NCI-H146 (cell line): ENCODE measurements at places on chromosomes 11 and 22.

GRCh38 chr11:13224324-13224723 lies 53.3 kb upstream of the BMAL1 start:
- DNase-seq = no peak

GRCh38 chr11:43810929-43811596 lies 69.6 kb upstream of the ALKBH3 start:
- DNase-seq = no peak

- DNase-seq = no peak
Measured at GRCh38 chr22:24398409-24398808, 29.0 kb upstream of the ADORA2A start.

- DNase-seq = no peak
Measured at GRCh38 chr11:80031014-80031600, 590.3 kb upstream of the TENM4 start.

GRCh38 chr22:20232237-20232598 lies 35.9 kb downstream of the RTN4R start:
- DNase-seq = no peak

- DNase-seq = no peak
Measured at GRCh38 chr22:25374869-25375268, 155.4 kb downstream of the CRYBB2 start.

GRCh38 chr11:9015677-9016076 lies 11.9 kb upstream of the NRIP3 start:
- DNase-seq = peak; percentile 77

GRCh38 chr11:95697614-95698408 lies 91.8 kb downstream of the FAM76B start:
- DNase-seq = no peak

DNA sequence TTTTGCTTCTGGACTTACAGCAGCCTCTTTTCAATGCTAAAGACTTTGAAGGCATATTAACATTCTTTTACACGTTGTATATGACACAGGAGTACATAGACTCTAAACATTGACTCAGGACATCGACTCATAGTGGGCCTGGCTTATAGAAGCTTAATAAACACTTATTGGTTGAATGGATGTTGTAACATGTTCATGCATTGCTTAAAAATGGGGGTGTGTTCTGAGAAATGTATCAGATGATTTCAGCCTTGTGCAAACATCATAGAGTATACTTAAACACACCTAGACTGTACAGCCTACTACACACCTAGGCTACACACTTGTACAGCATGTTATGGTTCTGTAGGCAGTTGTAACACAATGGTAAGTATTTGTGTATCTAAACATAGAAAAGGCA lies 17.9 kb downstream of the TTC17 start:
- no peak for DNase-seq

GRCh38 chr22:28014211-28015045 lies 95.4 kb upstream of the PITPNB start:
- peak; percentile 79 for DNase-seq

- no peak for DNase-seq
Measured at GRCh38 chr11:112524798-112525197, 264.1 kb upstream of the PLET1 start.

DNA sequence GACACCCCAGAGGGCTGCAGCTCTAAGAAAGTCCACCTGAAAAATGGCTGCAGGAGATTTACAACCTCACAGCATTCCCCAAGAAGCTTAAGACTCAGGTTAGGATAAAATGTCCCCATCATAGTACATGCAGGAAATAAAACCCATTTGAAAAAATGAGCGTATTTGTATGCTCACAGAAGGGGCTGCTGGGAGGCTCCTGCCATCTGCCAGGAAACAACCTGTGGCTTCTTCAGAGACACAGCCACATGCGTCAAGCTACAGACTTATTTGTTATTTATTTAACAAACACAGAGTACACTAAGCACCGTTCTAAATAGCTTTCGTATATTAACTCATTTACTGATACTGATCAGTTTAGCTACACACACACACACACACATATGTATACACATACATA lies 73.4 kb downstream of the FEZ1 start:
- DNase-seq = no peak

GRCh38 chr11:11620921-11621572 lies 758 bp downstream of the GALNT18 start:
- peak; percentile 58 for DNase-seq

GRCh38 chr11:56045538-56045937 lies 18.1 kb downstream of the OR5AS1 start:
- DNase-seq = no peak

DNA sequence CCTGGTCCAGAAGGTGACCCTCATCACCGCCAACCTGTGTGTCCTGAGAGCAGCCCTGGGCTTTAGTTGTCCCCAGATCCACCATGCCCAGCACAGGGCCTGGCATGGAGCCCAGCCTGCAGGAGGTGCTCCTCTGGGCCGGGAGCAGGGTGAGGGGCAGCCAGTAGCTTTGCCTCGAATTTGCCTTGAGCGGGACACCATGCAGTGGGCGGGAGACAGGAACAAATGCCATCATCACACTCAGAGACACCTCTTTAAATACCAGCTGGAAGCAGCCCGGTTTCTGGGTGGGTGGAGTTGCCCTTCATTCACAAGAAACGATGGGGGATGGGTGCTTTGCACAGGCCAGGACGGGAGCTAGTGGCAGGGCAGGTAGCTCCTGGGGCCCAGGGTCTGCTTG lies 19.3 kb downstream of the FLRT1 start:
- no peak for DNase-seq

DNA sequence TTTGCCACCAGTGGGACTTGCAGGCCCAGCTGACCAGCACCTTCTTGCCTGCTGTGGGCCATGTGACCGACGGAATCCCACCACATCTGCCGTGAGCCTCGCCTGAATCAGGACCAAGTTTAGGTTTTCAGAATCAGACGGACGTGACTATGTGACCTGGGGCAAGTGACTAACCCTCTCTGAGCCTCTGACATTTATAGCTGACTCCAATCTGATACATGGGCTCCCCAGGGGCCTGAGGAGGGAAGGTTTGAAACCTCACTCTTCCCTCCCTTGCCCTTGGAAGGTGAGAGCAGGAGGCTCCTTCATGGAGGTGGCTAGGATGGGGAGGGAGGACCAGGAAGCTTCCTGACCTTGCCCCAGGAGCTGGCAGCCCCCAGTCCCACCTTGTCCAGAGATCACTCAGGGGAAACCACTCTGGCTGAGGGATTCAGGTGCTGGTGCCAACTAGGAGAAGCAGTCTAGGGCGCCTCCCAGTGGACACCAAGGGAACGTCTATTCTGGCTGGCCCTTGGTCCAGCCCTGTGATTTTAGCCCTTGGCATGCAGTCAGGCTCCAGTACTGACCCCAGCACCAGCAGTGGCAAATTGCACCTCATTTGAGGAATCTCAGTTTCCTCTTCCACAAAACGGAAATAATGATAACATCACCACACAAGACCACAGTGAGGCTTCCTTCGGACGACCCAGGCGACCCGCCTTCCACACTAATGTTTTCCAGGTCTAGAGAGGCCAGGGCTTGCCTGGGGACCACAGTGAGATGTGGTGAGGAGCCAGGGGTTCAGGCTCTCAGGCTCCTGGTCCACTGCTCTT lies 47.2 kb upstream of the SYT7 start:
- DNase-seq = peak; percentile 74

DNA sequence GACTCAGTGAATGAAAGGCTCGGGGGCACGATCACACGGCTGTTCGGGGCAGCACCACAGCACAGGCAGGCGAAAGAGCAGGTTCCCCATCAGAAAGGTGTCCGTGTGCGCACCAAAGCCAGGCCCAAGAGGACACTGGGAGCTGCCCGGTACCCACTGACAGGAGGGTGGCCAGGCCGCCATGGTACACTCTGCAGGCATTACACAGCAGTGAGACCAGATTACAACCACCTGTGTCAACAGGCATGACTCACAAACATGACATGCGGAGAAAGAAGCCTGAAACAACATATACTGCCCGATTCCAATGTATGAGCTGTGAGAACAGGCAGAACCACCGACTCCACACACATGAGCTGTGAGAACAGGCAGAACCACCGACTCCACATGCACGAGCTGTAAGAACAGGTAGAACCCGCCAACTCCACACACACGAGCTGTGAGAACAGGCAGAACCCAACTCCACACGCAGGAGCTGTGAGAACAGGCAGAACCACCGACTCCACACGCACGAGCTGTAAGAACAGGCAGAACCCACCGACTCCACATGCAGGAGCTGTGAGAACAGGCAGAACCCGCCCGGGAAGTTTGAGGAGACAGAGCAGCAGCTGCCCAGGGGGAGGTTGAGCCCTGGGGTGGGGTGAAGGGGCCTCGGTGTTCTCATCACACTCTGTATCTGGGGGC lies 32.6 kb downstream of the KIAA0930 start:
- no peak for DNase-seq

DNA sequence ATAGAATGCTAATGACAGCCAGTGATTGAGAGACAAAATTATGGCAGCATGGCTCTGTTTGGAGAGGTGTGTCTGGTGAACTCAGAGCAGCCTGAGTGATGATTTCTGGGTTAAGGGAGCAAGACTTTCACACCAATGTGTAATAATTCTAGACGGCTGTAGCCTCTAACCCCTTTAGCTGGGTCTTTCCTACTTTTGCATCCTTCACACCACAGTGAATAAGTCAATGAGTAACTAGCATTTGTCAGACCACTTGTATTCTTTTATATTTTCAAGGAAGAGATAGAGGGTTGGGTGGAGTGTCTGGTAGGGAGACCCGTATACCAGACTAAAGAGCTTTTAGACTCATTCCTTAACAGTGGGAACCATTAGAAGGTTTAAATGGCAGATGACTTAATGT lies 50.4 kb downstream of the ATXN10 start:
- DNase-seq = no peak

- DNase-seq = peak; percentile 8
Measured at GRCh38 chr11:128627666-128628324, 40.4 kb upstream of the ETS1 start.

GRCh38 chr11:46686886-46687795 lies 13.3 kb downstream of the ARHGAP1 start:
- no peak for DNase-seq

GRCh38 chr11:70761094-70761907 lies 363.0 kb downstream of the CTTN start:
- no peak for DNase-seq

- DNase-seq = no peak
Measured at GRCh38 chr11:123406441-123407129, 23.5 kb upstream of the GRAMD1B start.

DNA sequence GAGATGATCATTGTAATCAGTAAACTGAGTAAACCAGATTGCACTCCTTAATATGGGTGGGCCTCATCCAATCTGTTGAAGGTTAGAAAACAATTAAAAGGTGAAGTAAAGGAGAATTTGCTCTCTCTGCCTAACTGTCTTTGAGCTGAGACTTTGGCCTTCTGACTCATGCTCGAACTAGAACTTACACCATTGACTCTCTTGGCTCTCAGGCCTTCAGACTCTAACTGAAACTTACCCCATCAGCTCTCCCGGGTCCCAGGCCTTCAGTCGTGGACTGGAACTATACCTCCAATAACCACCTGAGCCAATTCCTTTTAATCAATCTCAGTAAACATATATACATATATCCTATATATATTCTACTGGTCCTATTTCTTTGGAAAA lies 34.0 kb downstream of the LGR4 start:
- DNase-seq = no peak

DNA sequence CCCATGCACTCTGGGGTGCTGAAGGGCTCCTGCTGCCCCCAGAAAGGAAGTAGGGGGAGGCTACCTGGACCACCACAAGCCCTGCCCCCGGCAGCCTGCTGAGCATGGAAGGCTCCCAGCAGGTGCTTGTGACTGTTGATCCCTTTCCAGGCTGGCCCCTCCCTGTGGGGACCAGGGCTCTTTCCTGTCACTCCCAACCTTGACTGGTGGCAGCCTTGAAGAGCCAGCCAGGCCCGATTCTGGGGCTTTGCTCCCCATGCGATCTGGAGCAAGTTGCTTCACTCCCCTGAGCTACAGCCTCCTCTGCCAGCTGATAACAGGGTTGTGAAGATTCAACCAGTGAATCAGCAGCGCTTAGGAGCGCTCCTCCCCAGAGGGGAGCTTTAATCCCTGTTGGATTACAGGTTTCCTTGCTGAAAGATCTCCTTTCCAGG lies 4.6 kb upstream of the CST6 start:
- no peak for DNase-seq

GRCh38 chr11:17683377-17684161 lies 35.8 kb upstream of the MYOD1 start:
- DNase-seq = no peak

- no peak for DNase-seq
Measured at GRCh38 chr22:46945481-46945880, 183.0 kb downstream of the TBC1D22A start.

DNA sequence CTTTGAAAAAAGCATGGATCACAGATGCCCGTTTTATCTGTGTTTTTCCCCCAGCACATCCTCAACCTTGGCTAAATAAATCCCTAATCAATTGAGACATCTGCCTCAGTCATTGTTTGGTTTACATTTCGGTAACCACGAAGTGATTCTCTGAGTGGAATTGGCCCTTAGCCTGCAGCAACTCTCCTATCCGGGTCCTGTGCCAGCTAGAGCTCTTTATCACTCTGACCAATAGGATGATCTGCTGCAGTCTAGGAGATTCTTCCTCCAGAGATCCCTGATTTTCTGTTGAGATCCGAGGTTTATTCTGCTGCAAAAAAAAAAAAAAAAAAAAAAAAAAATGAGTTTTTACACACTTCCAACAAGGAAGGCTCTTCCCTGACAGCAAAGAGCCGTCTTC lies 137.3 kb downstream of the KCNA4 start:
- no peak for DNase-seq

GRCh38 chr11:84384731-84385130 lies 1098.6 kb upstream of the CCDC90B start:
- DNase-seq = peak; percentile 16

GRCh38 chr11:11441091-11441490 lies 88.0 kb upstream of the CSNK2A3 start:
- no peak for DNase-seq

DNA sequence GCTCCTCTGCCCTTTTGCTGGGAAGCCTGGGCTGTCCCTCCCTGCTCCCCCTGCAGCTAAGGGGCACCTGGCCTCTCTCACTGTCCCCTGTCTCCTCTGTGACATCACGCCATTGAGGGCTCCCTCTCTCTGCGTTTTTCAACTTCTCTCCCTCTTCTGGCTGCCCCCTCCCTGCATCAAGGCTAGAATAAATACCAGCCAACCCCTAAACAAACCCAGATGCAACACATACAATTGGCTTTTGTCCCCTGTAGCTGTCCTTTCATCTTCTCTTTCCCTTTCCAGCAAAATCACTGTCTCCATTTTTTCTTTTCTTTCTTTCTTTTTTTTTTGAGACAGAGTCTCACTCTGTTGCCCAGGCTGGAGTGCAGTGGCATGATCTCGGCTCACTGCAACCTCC lies 3.3 kb upstream of the MIEF1 start:
- DNase-seq = no peak

DNA sequence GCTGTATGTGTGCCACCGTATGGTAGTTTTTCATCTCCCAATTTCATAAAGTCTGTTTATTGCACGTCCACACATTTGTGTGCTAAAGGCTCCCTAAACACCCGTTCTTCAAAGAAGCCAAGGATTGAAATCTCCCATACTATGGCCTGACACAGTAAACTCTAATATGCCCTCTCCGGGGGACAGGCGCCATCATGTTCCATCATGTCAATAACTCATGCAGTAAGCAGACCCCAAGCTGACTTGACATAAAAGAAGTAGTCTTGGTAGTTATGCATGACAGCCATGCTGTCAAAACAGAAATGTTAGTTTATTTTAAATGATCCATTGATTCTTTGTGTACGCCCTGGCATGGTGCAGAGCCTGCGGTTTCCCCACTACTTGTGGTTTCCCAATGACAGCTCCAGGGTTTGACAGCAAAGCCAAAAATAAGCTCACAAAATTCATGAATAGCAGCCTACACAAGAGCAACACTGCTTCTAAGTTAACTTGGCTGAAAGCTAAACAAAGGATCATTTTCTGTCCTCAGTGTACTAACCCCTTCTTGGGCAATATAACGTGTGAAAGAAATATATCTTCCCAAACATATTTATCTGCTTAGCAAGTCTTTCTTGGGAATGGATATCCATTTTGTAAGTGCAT lies 56.5 kb upstream of the CABP7 start:
- DNase-seq = no peak
